ENCODE measurements at places on chromosomes 2 and 18.

- no peak for DNase-seq
Observed at GRCh38 chr18:44969214-44969795, 288.6 kb downstream of the SETBP1 start.

- DNase-seq: no peak
Observed at GRCh38 chr2:203997481-203997880, 60.9 kb downstream of the ICOS start.

- DNase-seq: no peak
Observed at GRCh38 chr2:118065921-118066511, 22.3 kb upstream of the INSIG2 start.

- DNase-seq: no peak
Observed at GRCh38 chr2:233267516-233268245, 16.2 kb downstream of the ATG16L1 start.

DNA sequence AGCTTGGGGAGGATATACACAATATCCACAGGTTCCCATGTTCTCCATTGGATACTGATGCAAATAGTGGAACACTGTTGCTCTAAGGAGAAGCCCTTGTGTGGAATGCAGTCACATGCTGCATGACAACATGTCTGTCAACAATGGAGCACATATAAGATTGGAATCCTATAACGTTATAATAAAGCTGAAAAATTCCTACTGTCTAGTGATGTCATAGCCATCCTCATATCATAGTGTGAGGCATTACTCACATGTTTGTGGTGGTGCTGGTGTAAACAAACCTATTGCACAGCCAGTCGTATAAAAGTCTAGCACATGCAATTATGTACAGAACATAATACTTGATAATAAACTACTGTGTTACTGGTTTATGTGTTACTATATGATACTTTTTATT is 394.7 kb downstream of the FBXO15 start:
- DNase-seq: no peak

DNA sequence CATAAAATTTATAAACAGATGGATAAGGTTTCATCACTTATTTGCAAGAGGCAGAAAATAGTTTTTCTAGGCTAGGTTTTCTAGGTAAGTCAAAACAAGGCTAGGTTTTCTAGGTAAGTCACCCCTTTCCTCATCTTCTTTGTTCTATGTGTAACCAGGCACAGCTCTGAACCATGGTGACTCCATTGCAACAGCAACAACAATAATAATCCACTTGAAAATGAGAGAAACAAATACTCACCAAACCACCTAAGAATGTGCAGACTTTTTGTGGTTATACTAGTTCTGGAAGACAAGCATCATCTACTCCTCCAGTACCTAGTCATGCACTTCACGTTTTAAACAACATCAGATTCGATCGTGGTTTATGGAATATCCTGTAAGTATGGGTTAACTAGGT is 237.4 kb upstream of the ACVR2A start:
- DNase-seq: no peak

DNA sequence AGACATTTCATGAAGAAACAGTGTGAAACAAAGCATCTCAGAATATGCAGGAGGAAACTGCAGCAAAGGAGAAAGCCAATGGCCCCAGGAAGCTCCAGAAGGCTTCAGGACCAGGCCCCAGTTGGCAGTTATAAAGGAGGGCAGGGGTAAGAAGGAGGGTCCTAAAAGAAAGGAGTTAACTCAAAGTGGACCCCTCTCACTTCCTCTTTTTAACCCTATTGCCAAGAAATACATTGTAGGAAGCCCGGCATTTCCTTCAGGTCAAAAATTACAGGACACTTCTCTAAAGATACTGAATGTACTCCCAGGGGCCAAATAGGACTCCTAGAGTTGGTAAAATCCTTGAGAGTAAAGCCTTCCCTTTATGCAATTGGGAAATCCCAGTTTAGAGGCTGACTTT is 77.1 kb upstream of the TGFA start:
- DNase-seq: no peak

- no peak for DNase-seq
Observed at GRCh38 chr2:144480285-144480684, 39.6 kb downstream of the ZEB2 start.

DNA sequence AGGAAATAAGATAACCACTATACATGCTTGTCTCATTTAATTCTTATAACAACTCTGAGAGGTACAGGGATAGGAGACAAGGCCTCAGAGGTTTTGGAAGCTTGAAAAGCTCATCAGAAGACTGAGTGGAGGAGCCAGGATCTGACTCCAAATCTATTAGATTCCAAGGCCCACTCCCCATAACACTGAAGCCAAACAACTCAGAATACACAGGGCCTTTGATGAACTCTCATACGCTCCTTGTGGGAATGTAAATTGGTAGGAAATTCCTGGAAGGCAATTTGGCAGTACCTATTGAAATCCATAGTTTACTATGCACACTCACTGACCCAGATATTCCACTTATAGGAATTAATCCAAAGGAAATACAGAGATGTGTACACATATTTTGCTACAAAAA is 27.9 kb downstream of the WIPF1 start:
- no peak for DNase-seq

- no peak for DNase-seq
Observed at GRCh38 chr2:165079432-165079831, 124.1 kb upstream of the SLC38A11 start.

- no peak for DNase-seq
Observed at GRCh38 chr2:187847245-187848208, 293.3 kb upstream of the TFPI start.

DNA sequence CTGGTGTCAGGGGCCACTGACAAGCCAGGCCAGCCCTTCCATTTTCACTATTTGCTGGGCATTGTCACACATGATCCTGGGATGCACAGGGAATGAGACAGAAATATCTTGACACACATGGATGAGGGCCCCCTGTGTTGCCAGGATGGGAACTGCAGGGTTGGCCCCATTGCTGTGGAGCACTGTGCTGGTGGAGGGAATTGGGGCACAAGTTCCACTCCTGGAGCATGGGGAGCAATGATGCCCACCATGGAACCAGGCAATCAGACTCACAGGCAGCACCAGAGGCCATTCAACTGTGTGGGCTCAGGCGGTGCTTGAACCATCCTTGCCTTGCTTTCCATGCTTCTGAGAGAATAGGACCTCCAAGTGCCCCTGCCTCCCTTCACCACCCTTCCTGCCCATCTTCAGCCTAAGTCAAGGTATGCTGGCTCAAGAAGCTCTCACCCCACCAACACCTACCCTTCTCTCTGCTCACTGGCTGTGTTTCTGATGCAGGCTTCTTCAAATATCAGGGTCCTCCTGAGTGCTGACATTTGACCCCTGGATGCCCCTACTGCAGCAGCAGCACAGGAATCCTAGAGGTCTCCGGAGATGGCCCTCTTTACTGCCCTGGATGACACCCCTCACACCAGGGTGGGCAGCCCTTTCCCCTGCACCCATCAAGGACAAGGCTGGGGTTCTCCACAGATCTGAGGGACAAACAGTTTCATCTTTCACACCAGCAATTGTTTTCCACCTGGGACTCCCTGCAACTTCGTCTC is 11.0 kb downstream of the ADRA2B start:
- DNase-seq: no peak

- no peak for DNase-seq
Observed at GRCh38 chr2:61785583-61785982, 68.3 kb downstream of the FAM161A start.

DNA sequence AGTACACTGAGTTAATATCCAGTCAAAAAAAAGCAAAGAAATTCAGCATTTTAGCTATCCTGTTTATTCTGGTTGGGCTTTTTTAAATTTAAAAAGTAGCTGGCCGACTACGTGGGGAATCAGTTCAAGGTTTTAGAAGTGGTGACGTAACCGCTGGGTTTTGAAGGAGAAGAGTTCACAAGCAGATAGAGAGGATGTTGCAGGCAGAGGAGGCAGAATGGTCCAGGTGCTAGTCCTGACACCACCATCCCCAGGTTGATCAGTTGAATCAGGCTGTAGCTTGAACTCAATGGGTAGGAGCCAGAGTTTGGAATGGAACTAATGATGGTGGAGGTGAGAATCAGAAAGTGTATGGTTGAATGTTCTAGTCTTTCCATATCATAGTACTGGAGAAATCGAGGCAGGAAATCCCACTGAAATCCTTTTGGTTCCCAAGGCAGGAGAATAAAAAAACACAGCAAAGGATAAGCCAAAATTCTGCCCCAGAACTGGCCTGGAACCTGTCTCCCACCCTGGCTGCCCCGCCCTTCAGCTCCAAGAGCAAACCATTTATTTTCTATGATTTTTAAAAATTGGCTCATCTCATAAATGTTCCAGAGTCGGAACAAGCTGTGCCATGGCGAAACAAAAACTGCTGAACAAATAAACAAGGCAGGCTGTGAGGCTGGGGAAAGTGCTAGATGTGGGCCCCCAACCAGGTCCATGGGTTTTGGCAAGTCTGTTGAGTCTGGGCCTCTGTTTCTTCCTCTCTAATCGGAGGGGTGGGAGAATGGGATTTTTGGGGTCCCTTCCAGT is 44.0 kb downstream of the SLC4A1AP start:
- DNase-seq: no peak

DNA sequence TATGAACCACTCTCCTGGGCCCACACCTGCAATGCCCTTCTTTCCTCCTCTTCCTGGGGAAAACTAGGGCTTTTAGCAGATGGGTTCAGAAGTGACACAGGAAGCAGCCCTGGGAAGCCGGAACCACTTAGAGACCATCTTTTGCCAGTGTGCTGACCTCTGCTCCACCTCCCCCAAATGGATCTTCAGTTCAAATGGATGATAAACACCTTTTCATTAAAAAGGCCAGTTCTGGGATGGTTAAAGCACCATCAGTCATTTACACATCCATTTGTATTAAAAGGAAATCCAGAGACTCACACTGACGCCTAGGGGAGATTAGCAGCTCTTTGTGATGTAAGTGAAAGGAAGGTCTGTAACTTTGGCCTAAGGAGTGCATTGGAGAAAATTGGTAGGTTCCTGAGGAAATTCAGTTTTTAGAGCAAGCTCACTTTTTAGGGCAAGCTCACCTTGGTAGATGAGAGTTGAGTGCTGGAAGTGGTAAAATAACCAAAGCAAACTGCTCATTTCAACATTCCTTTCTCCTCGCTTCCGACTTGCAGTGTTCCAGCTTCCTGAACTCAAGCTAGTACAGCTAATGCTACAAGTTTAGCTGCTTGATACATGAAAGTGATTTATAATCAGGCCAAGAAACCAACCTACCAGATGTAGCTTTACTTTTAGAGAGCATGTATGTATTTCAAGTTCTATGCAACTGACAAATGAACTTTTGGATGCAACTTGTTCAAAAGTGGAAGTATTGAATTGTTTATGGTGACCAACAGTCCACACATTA is 47.7 kb downstream of the ACTR2 start:
- DNase-seq: no peak

DNA sequence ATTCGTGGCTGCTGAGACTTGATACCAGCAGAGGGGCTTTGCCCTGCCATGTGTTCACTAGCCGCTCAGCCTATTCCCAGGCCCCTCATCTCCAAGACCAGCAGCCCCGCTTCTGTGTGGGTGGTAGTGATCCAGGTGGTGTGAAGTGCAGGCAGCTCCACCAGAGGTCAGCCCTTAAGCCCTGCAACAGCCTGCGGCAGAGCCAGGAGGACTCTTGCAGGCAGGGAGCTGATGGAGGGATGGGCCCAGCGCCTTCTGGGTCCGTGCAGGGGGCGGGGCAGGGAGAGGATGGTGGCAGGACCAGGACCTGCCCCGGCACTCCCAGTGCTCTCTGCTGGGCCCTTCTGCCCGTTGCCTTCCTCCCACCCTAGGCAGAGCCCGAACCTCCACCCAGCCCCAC is 162.0 kb downstream of the SH3BP4 start:
- no peak for DNase-seq

DNA sequence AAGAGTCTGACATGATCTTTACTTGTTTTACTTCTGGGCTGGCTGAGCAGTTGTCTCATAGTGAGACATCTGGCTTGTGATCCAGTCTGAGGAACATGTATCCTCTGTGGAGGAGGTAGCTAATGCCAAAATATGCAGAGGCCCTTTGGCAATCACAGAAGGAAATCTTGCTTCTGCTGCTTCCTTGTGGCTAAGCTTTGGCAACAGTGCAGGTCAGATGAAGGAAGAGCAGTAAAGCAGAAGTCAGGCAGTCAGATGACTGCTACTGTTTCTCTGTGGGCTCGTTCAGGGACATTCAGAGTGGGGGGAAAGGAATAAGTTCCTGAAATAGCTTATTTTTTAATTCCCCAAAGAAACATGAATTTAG is 22.3 kb downstream of the DOK1 start:
- no peak for DNase-seq

DNA sequence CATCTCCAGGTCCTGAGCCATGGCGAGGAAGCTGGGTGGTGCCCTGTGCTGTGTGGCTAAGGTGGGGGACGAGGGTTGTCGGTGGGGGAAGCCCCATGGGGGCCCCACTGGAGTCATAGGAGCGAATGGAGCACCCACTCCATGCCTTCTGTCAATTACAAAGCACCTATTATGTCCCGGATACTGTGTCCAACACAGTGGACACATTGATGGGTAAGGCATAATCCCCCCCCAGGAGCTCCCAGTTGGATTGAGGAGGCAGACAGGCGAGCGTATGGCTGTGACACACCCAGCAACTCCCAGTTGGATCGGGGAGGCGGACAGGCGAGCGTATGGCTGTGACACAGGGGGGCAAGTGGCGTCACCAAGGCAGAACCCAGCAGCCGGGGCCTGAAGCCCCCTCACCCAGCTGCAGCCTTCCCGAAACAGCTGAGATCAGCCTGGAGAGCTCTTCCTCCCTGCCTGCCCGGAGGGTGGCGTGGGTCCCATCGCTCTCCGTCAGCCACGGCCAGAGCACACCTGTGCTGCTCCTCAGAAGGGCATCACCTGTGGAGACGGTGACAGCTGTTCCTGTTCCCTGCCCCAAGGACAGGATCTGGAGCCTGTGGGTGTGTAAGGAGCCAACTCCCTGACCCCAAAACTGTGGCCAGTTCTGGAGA is 69.6 kb downstream of the HPCAL1 start:
- DNase-seq: no peak

GRCh38 chr2:22795287-22795866 is 589.6 kb upstream of the KLHL29 start:
- DNase-seq: no peak

DNA sequence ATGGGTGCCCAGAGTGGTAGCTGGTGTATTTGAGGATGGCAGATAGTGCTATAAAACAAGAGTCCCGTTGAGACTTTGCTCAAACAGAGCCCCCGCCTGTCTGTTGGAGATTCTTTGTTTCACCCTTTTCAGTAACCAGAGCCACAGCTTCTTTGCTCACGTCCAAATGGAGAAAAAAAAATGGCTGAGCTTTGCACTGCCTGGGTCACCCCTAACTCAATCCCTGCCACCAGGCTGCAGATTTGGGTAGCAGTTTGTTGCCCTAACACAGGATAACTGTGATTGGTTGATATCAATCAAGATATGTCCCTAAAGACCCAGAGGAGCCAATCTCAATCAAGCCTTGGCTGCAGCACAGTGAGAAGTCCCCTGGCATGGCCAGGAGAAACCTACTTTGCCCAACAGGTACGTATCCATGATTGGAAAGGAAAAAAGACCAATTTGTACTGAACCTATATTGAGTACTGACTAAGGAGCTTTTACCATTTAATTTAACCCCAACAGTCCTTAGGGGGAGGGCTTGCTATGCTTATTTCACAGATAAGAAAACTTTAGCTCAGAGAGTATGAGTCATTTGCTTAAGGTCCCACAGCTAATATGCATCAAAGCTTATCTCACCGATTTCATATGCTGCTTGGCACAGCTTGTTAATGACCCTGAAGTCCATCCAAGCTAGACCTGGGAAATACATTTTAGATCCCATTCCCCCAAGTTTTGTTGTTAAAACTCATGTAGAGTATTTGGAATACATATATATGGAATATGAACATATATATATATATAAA is 72.0 kb upstream of the SH3BP4 start:
- no peak for DNase-seq

Data from NCI-H187 (cell line).